Right atrium auricular region (tissue), 2 donors: ENCODE measurements at places on chromosomes 1 and 21. TPM values are rescaled to one million over a fixed set of nuclear protein-coding genes. Genes with fewer than 3 reads are reported as not detected.

ENAH gene
- 50.5 TPM for total RNA-seq

DNA sequence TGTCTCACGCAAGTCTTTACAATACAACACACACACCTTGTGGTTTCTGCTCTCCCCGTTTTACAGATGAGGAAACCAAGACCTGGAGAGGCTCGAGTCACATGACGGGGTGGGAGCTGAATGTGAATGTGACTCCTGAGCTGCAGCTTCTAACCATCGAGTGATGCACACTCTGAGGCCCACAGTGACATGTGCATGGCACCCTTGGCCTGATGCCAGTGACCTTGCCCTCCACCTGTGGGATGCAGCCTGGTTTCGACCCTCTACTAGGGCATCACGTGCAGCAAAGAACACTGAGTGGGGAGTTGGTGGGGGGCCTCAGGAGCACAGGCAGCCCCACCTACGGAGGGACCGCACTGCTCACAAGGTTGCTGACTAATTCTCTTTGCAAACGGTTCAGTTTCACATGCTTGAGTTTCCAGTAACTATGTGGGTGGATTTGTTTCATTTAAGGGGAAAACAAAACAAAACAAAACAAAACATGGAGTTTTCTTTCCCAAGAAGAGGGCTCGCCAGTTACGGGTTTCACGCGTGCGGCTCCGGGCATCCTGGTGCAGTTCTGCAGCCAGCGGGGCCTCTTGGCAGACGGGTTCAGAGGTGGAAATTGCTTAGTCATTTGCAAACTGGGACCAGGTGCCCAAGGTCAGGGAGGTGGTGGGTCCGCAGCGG lies 22.9 kb downstream of the SPSB1 start:
- DNase-seq: no peak
- H3K4me1 ChIP-seq: no peaks in the 10 kb centered on the region
- no peak overlapping the region for H3K4me3 ChIP-seq
- no peaks in the 10 kb centered on the region for H3K27me3 ChIP-seq
- peaks cover 4% of the 10 kb centered on the region for H3K36me3 ChIP-seq
- H3K27ac ChIP-seq: no peak overlapping the region

DNA sequence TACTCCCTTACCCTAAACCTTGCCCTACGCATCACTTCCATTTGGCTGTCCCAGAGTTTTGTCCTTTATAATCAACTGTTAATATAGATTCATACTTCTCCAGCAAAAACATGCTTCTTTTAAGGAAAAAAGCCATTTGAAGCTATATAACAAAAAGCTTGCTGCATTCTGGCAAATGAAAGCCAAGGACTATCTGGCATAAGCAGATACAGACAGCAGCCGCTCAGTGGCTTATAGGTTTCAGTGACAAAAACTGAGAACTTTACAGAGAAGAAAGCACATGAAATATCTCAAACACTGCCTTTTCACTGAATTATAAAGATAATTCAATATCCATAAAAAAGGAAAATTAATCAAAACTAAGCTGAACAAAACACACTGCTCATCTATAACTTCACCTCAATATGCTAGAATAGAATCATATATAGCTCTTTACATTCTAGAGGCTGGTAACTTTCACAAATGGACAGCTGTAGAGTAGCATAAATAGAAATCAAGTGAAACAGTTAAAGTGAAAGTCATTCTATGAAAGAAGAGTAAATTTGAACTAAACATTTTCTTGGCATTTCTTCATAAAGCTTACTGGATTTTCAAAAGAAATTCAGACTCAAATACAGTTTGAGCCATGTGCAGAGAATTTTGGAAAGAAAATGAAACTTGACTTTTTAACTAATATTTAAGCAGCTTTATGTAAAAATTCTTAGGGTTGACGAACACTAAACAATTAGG lies 19.6 kb downstream of the CDC42BPA start:
- H3K4me1 ChIP-seq: no peaks in the 10 kb centered on the region
- H3K36me3 ChIP-seq: no peaks in the 10 kb centered on the region
- no peaks in the 10 kb centered on the region for H3K27me3 ChIP-seq
- H3K4me3 ChIP-seq: no peak overlapping the region
- H3K27ac ChIP-seq: peak overlapping the region; percentile 61

DNA sequence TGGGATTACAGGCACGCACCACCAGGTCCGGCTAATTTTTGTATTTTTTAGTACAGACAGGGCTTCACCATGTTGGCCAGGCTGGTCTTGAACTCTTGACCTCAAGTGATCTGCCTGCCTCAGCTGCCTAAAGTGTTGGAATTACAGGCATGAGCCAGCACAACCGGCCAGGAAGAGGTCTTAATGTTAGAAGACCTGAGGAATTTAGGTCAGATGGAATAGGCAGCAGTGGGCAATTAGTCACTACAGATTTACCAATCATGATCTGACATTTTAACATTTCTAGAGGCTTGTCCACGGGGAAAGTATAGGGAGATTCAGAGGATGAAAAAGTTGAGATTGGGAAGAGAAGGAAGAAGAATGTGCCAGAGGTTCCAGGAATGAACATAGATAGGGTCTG lies 8.9 kb upstream of the APP start:
- H3K4me3 ChIP-seq: no peak overlapping the region
- no peaks in the 10 kb centered on the region for H3K4me1 ChIP-seq
- DNase-seq: no peak
- no peak overlapping the region for H3K27ac ChIP-seq
- H3K36me3 ChIP-seq: no peaks in the 10 kb centered on the region
- H3K27me3 ChIP-seq: no peaks in the 10 kb centered on the region

DNA sequence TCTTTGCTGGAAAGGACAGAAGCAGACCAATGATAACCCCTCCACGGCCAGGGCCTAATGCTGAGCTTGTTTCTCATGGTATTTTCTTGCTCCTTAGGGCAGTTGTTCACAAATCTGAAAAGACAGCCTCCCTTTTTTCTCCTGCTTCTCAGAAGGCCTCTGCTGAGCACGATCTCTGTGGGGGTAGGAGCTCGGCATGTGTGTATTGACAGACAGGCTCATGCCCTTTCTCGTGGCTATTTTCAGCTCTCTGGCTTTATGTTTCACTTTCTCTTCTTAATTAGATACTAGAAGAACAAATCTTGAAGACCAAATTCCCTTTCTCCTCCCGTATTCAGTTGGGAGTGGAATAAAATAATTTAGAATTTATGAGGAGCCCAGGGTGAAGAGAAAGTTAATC lies 768 bp upstream of the RIIAD1 start:
- DNase-seq: no peak
- H3K36me3 ChIP-seq: no peaks in the 10 kb centered on the region
- H3K27ac ChIP-seq: peak overlapping the region; percentile 75
- no peaks in the 10 kb centered on the region for H3K27me3 ChIP-seq
- peak overlapping the region; percentile 38 for H3K4me3 ChIP-seq
- H3K4me1 ChIP-seq: no peaks in the 10 kb centered on the region

- H3K4me3 ChIP-seq: no peak overlapping the region
- no peaks in the 10 kb centered on the region for H3K36me3 ChIP-seq
- H3K27ac ChIP-seq: no peak overlapping the region
- H3K4me1 ChIP-seq: no peaks in the 10 kb centered on the region
- no peak for DNase-seq
- no peaks in the 10 kb centered on the region for H3K27me3 ChIP-seq
Observed at GRCh38 chr1:231064418-231064817, 24.4 kb upstream of the FAM89A start.

- H3K4me3 ChIP-seq: no peak overlapping the region
- no peaks in the 10 kb centered on the region for H3K27me3 ChIP-seq
- no peaks in the 10 kb centered on the region for H3K4me1 ChIP-seq
- H3K27ac ChIP-seq: no peak overlapping the region
- H3K36me3 ChIP-seq: no peaks in the 10 kb centered on the region
Observed at GRCh38 chr21:36816561-36817130, 117.7 kb downstream of the SIM2 start.

GRCh38 chr1:87983841-87984240 lies 655.2 kb downstream of the LMO4 start:
- no peaks in the 10 kb centered on the region for H3K4me1 ChIP-seq
- H3K4me3 ChIP-seq: no peak overlapping the region
- no peak overlapping the region for H3K27ac ChIP-seq
- H3K36me3 ChIP-seq: no peaks in the 10 kb centered on the region
